ENCODE measurements at places on chromosomes 7 and 10.

DNA sequence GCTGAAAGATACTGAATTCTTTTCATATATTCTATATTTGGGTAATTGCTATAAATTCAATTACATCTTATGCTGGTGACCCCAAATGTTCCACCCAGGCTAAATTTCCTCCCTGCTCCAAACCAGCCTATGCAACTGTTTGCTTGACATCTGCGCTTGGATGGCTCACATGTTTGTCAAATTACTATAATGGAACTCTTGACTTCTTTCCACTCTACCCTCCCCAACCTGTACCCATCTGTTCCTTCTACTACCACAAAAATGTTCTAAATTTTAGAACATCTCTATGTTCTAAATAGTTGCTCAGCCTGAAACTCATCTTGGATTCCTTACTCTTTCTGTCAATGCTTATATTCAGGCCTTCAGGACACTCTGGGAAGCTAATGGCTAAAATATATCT, 249.9 kb upstream of the SMIM30 start:
- no peak for DNase-seq

DNA sequence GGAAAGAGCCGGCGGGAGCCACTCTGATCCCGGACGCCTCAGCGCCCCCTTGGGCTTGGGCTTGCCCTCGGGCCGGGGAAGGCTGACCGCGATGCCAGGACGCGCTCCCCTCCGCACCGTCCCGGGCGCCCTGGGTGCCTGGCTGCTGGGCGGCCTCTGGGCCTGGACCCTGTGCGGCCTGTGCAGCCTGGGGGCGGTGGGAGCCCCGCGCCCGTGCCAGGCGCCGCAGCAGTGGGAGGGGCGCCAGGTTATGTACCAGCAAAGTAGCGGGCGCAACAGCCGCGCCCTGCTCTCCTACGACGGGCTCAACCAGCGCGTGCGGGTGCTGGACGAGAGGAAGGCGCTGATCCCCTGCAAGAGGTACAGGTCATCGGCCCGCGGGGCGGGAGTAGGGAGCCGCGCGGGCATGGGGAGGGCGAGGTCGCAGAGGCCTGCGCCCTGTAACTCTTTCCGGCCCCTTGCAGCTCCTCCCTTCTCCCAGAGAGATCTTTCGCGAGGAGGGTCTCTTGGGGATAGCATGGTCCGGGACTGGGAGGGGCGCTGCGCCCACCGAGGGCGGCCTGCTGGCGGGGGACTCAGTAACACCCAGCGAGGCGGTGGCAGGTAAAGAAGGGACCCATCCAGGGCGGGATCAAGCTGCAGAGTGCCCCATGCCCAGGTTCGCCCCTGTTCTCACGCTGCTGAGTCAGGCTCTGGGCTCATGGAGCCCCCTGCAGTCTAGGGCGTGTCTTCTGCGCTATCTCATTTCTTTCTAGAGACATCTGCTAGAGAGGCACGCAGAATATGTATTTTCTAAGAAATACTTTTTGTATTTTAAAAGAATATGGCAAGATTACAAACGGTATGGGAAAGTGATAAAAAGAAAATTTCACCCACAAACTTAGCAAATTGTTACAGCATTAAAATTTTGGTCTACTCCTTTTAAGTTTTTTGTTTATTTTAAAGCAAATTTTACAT, 687 bp downstream of the EPDR1 start:
- peak; percentile 48 for DNase-seq

- no peak for DNase-seq
Observed at GRCh38 chr7:158051776-158052175, 535.8 kb downstream of the PTPRN2 start.

DNA sequence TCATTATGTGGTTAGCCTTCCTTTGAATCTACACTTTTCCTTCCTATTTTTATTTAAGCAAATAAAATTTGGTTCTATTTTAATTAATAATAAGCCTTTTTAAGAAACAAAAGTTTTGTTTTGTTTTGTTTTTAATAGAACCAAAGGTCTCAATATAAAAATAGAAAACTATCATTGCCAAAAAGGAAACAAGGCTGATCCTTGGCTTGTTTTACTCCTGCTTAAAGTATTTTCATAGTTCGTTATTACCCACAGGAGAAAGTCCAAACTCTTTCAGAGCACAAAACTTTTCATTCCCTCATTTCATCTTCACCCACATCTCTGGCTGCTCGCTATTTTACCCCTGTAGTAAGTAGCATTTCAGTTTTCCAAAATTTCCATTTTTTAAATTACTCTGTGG, 374.8 kb downstream of the SEMA3D start:
- no peak for DNase-seq

GRCh38 chr7:65371468-65371867, 2.2 kb upstream of the ZNF92 start:
- DNase-seq: no peak

DNA sequence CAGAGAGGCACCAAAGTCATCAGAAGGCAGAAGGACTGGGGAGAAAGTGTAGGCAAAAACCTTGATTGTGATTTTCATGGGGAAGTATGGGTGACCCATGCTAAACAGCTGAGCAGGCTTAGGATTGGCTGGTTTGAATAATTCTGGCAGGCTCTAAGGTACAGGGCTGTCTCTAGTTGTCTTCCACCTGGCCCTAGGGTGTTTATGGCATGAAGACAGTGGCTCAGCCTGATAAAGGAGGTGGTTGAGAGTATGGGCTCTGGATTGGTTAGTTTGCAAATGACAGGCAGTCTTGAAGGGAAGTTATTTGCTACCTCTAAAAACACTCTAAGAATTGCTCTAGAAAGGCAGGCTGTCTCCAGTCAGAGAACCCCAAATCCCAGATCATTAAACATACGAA, 100.3 kb downstream of the STRA8 start:
- DNase-seq: no peak

- no peak for DNase-seq
Observed at GRCh38 chr7:46557295-46557711, 636.2 kb upstream of the IGFBP3 start.

DNA sequence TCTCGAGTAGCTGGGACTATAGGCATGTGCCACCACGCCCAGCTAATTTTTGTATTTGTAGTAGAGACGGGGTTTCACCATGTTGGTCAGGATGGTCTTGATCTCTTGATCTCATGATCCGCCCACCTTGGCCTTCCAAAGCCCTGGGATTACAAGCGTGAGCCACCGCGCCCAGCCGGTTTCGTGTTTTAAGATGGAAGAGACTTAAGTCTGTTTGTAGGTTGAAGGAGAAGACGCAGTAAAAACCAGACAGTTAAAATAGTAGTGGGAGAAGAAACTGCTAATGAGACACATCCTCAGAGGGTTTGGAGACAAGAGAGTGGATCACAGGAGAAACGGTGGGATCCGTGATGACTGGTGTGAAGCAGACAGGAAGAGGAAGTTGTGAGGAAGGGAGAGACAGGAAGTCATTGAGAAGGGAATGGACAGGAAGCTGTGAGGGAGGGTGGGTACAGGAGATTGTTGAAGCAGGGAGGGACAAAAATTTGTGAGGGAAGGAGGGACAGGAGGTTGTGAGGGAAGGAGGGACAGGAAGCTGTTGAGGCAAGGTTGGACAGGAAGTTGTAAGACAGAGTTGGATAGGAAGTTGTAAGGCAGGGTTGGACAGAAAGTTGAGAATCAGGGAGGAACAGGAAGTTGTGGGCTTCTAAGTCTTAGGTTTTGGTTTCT, 115.5 kb downstream of the WDFY4 start:
- DNase-seq: peak; percentile 76

DNA sequence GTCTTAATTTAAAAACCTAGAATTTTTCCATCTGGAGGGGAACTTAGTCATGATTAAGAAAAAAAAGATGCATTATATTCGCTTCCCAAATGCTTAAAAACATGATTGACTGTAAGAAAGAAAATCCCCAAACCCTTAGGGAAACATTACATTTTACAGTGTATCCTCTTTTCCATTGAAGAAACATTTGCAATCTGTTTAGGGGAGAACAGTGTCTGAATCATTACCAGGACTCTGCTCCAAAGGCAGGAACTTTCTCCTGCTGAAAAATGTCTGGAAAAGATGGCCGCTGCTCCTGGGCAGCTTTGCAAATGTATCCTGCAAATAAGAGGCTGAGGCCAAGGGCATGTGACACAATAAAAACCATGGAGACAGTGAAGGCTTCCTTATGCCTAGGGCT, 173.7 kb downstream of the BUB3 start:
- no peak for DNase-seq

DNA sequence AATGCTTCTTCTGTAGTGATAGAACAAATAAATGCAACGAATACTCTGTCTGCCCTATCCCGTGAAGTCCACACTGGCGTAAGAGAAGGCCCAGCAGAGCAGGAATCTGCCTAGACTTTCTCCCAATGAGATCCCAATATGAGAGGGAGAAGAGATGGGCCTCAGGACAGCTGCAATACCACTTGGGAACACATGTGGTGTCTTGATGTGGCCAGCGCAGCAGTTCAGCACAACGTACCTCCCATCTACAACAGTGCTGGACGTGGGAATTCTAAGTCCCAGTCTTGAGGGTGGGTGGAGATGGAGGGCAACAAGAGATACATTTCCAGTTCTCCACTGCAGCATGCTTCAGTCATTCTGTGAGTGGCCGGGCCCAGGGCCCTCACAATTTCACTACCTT, 45.8 kb downstream of the FIGNL1 start:
- DNase-seq: no peak

DNA sequence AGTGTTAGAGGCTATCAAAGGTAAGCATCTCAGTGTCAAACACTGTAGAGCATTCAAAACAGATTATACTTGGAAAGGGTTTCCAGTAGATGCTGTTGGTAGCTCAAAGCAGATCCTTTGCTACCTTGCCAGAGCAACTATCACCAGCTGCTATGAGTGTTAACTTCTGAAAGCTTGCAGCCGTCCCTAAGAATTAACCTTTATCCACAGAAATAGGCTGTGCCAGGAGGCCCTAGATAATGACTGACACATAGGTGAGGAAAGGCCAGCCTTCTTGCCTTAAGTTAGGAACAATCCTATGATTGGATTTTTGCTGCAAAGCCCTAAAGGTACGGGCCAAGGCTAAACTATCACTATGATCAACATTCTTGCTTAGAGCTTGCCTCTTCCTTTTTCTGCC, 263.2 kb downstream of the DGKB start:
- no peak for DNase-seq

GRCh38 chr10:78358982-78359381, 325.3 kb downstream of the RPS24 start:
- no peak for DNase-seq

DNA sequence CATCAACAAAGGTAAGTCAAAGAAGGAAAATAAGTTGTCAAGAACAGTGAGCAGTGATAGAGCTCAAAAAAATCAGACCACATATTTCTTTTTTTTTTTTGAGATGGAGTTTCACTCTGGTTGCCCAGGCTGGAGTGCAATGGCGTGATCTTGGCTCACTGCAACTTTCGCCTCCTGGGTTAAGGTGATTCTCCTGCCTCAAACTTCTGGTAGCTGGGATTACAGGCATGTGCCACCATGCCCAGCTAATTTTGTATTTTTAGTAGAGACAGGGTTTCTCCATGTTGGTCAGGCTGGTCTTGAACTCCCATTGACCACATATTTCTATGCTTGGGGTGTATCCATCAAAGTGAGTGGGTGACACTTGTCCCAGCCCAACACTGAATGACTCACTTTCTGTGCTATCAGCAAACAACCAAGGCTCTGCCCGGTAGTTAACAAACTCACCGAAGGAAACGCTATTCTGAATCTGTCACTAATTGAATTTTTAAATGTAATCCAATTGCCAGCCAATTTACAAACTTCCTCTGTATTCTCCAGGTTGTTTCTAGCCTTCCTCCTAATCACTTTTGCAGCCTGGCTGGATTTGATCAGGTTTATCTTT, 19.6 kb upstream of the SMNDC1 start:
- peak; percentile 76 for DNase-seq

DNA sequence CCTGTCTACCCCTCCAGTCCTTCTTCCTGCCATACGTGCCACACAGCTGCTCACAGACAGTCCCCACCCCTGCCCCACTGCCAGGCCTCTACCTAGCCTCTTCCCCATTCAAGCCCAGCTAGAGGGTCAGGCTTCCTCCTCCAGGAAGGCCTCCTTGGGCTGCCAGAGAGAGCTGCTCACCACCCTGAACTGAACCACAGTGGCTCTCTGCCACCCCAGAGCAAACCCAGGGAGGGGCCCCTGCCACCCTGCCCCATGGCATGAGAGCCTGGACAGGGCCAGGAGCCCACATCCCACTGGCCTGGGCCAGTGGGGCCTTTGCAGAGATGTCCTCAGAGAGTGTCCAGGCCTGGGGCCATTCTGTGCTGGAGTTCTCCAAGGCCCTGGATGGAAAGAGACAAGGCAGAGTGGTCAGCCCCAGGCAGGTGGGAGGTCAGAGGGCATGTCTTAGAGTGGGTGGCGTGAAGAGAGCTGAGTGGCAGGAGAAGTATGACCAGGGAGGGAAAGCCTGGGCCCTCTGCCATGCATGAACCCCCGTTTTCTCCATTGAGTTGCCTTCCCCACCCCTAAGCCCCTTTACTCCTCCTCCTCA, 40.4 kb downstream of the TMEM270 start:
- no peak for DNase-seq

DNA sequence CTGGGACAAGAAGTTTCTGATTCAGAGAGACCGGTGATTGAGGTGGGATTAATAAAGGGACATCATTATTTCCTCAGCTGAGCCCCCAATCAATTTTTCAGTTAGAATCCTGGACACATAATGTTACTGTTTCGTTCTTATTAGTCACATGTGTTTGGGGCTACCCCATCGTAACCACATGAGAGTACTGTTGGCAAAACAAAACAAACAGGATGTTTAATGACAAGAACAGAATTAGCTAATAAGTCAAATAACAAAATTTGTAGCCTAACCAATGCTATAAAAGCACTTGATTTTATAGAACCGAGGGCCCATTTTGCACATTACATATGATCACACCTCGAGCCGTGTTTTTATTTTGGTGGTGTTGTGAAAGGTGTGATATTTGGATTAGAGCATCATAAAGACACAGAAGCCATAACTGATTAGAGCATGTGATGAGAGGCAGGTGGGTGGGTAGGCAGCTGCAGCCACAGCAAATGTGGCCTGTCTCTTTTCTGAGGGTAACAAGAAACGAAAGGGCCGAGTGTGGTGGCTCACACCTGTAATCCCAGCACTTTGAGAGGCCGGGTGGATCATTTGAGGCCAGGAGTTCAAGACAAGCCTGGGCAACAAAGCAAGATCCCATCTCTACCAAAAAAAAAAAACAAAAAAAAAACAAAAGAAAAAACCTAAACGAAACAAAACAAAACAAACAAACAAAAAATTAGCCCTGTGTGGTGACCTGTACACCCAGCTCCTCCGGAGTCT, 1.8 kb upstream of the VWC2 start:
- peak; percentile 74 for DNase-seq

- no peak for DNase-seq
Observed at GRCh38 chr7:105480931-105481330, 41.1 kb downstream of the PUS7 start.

GRCh38 chr7:2760098-2760889, 72.3 kb downstream of the AMZ1 start:
- peak; percentile 45 for DNase-seq

All from GM12865 (cell line).